ENCODE measurements at places on chromosomes 5 and 9.

DNA sequence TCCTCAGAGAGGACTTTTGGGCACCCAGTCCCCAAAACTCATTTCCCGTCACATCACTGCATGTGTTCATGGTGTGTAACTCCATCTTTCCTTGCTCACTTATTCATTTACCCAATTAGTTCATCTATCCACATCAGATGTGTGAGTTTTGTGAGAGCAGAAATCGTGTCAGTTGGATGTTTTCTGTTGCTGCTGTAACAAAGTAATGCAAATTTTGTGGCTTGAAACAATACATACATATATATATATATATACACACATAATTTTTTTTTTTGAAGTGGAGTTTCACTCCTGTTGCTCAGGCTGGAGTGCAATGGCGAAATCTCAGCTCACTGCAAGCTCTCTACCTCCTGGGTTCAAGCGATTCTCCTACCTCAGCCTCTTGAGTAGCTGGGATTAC, 70.5 kb upstream of the BOD1 start:
- no peak for DNase-seq

DNA sequence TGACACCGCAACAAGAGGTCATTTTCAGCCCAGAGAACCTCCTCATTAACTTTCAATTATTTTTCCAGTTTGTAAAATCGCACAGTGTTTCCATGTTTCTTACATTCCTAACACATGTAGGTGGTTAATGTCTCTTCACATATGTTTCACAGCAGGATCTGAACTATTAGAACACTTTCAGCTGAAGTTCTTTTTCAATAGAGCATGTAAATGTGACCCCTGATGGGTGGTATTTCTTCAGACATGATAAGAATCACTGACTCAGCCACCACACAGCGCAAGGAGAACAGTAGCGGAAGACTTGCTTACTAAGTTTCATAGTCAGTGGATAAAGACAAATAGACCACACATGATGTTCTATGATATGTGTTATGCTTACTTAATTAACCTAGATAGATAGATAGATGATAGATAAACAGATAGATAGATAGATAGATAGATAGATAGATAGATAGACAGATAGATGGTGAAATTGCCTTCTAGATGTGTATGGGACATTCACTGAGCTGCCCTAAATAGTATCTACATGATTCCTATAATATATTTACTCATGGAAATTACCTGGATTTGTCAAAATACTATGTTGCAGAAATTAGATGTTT, 1992.1 kb upstream of the NUDT12 start:
- no peak for DNase-seq

DNA sequence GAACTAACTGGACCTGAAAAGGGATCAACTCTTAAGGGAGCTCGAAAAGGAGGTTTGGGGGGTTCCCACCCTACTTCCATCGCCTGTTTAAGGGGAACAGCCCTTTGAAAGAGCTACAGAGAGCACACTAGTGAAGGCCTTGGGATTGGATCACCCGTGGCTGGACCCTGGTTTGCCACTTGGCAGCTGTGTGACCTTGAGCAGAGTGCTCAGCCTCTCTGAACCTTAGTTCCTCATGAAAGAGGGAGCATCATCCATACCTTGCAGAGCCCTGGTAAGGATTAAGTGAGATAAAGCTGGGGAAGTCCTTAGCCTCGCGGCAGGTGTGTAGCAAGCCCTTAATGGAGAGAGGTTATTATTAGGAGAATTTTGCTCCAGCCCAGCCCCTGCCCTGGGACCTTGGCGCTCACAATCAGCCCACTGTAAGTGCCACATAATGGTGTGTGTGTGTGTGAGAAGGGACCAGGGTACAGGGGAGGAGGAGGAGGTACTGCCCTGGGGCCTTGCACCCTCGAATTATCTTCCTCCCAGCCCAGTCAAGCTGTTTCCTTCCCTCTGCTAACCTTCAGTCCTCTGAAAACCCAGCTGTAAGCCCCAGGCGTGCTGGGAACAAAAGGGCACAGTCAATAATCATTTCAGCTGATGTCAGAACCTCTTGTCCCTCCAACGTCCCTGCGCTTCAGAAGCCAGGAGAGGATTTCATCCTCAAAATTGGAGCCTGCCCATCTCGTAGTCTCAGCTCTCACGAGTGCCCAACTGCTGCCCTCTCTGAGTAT, 42.9 kb downstream of the FOXI1 start:
- DNase-seq, result no peak

- DNase-seq, result no peak
These were observed 189.5 kb downstream of the ACTL7B start for GRCh38 chr9:108666240-108666784.

DNA sequence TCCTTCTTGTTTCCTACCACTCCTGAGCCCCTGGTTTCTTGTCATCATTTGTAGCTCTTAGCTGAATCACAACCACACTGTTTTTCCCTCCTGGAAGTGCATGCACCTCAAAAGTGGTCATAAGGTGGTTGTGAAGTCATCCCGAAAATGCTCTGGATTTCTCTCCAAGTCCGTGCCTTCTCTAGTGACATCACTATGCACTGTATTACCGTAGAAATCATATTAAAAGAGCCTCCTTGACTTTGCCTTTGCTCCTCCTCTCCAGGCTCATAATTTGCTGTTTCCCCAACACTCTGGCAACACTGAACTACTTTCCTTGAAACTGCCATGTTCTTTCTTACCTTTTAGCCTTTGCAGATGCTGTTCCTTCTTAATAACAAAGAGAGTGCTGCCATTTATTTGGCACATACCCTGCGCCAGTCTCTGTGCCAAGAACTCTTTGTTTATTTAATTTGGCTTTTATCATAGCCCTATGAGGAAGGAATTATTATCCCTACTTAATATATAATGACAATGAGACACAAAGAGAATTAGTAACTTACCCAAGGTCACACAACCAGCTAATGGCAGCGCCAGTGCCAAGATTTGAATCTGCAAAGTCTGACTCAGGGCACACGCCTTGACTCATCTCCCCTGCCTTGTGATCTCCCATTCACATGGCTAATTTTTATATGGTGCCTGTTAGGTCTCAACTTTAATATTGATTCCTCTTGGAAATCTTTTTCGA, 115.4 kb downstream of the KIF4B start:
- peak; percentile 14 for DNase-seq

DNA sequence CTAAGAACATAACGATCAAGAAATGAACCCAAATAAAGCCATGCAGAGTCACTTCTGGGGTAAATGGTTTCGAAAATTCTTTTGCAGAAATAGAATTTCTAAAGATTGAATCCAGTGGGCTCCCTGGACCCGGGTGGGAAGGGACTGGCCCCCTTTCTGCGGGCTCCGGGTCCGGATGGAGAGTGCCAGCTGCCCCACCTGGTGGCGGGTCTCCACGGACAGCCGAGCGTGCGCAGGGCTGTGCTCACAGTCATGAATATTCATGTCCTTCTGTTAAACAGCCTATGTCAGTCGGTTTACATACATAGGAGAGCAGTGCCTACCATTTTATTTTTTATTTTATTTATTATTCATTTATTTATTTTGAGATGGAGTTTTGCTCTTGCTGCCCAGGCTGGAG, 4.7 kb upstream of the PPP1R26 start:
- DNase-seq, result peak; percentile 62

- DNase-seq, result no peak
These were observed 69.6 kb downstream of the NMUR2 start for GRCh38 chr5:152335461-152335860.

GRCh38 chr5:2684606-2685005, 66.9 kb downstream of the IRX2 start:
- DNase-seq, result no peak

GRCh38 chr9:119588874-119589744, 219.9 kb upstream of the BRINP1 start:
- DNase-seq, result no peak

DNA sequence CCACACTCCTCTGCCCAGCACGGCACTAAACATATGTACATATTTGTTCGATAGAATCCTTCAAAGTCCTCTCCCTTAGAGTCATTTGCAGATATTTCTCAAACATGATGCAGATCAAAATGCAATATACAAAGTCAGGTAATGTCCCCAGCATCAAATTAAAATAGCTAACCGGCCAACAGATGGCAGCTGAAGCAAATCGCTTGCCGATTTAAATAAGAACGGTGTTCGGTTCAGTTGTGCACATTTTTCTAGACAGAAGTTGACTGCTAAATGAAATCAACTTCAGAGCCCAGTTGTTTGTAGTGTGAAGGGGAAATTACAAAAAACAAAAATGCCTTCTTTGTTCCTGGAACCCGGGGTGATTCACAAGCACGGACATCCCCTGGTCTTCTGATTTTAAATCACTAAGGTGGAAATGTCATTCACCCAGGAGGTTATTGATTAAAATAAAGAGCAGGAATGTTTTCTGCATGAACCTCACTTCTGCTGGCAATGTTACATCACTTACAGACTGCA, 219.2 kb downstream of the EBF1 start:
- no peak for DNase-seq

DNA sequence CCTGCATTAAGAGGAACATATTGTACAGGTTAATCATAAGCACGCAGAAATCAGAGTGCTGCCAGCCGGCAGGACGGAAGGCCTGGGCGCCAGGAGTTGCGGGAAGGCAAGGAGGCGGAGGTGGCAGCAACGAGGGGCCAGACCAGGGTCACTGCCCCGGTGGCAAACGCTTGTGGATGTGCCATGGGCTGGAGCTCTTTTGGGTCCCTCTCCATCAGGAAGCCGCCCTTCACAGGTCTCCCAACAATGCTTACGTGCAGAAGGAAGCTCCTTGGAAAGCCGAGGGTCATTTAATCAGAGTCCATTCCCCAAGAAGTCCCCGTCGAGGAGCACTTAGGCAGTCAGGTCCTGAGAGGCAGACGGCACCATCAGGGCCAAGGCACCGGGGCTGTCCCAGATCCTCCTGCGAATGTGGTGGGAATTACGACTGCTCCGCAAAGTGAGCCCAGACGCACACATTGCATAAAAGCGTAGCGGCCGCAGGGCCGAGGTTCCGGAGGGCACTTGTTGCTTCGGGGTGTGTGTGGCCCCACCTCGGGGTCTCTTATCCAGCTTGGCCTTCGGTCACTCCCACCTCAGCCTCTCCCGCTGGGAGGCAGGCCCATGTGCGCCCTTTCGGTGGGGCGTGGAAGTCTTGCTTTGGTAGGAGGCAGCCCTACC, 20.5 kb downstream of the MRPL36 start:
- no peak for DNase-seq

DNA sequence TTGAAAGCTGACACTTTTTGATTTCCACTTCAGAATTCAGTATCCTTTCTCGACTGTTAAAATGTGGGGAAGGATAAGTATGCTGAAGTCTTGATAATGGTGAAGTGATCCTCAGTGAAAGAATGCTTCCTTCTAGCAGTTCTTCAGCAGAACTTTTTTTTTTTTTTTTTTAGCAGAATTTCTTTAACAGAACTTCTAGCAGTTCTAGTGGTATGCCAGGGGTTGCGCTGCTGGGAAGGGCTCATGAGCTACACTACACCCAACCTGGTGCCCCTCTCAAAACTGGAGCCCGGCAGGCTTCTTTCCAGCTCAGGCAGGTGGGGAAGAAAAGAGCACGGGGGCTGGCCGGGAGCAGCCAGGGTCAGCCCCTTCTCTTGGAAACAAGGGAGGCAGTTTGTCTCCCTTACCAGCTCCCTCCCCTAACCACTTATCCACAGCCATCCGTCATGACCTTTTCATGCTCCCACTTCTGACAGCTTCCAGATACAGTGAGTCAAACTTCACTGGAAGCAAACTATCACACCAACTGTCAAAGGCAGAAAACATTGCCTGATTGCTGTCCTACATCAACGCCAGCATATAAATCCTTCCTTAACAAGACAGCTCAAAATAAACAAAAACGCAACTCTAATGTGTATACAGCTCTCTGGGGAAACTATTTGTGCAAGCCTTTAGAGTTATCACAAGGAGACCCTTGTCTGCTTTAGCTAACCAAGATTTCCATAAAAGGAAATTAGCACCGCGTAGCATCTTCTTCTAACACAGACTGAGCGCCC, 211.5 kb downstream of the GAPVD1 start:
- peak; percentile 71 for DNase-seq

DNA sequence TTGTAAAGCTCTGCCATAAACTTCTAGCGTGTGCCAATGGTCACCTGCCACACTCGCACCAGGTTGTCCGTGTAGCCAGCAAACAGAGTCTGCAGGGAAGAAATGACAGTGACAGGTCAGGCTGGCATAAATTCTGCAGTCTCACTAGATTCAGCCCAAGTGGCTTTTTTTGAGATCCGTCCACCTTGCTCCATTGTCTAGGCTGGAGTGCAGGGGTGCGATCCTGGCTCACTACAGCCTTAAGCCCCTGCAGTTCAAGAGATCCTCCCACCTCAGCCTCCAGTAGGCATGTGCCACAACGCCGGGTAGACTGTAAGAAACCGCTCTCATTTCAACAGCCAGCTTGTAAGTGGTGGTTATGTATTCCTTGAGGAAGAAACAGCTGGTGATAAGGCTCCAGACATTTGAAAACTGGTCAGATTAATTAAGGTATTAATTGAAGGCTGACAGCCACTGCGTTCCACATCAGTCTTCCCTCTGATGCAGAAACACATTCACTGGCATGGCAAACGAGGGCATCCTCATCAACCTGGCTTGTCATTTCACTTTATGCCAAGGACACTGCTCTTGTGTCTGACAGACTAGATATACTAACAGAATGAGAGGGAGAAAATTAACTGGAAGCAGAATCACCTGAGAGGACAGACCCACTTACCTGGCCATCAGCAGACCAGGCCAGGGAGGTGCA, 6.6 kb downstream of the RACK1 start:
- no peak for DNase-seq

DNA sequence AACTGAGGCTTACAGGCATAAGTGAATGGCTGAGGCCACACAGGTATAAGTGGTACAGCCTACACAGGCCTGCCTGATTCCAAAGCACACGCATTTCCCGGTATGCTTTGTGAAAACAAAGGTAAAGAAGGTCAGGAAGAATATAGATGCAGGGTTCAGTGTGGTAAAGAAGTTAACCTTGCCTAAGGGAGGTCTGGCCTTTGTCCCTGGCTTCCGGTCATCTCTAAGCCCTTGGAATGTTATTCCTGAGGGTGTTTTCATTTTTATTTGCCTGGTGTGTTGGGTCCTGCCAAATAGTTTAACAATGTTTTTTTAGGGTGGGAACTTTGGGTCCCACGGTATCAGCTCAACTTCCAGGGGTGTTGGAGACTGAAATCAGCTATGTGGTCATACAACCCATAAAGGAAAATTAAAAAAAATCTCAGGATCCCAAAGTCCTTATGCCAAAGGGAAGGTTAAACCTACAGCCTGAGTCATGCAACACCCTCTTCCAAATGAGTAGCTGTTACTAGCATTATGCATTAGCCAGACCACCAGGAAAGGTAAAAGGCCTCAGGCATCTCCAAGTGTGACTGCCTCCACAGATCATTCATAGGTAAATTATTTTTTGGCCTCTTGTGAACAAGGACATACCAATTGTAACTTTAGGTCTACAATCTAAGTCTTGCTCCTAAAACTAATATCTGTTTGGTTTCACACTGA, 124.6 kb downstream of the ATP10B start:
- DNase-seq, result no peak

Measured in Daoy (cell line).